ENCODE measurements at places on chromosomes 12 and 14.

GRCh38 chr14:68404652-68405183 lies 388.1 kb downstream of the ZFP36L1 start:
- DNase-seq, result peak; percentile 35
- no peaks in the 10 kb centered on the region for H3K27me3 ChIP-seq
- H3K36me3 ChIP-seq, result no peaks in the 10 kb centered on the region
- no peak overlapping the region for H3K4me3 ChIP-seq
- peak overlapping the region; percentile 4 for H3K27ac ChIP-seq

- peaks cover 9% of the 10 kb centered on the region for H3K27me3 ChIP-seq
- DNase-seq, result no peak
- no peaks in the 10 kb centered on the region for H3K4me1 ChIP-seq
- H3K27ac ChIP-seq, result no peak overlapping the region
Measured at GRCh38 chr14:50935126-50936015, 8.9 kb downstream of the PYGL start.

DNA sequence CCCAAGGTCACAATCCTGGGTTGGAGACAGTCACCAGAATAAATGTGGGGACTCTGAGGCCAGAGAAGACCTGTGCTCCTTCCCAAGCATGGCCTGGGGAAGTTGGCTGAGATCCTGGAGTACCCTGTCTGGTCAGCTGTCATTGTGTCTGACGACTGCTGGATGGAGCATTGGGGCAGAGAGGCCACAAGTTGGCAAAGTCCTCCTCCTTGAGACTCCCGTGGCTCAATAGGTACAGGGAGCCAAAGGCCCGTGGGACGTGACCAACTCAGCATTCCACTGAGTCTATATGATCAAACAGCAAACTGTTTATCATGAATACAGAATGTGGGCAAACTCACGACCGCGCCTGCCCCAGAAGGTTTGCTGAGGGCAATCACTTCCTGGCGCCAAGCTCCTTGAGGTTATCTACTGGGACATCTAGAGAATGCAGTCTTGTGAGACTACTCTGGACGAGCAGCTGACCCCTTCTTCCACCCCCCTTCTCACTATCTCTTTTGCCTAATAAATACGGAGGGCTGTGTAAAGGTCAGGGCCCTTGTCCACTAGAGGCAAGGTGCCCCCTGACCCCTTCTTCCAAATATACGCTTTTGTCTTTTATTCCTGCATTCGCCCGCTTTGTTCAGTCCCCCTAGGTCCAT lies 14.3 kb upstream of the SLC10A1 start:
- peaks cover 3% of the 10 kb centered on the region for H3K27me3 ChIP-seq
- H3K4me1 ChIP-seq, result no peaks in the 10 kb centered on the region
- no peaks in the 10 kb centered on the region for H3K36me3 ChIP-seq
- no peak overlapping the region for H3K27ac ChIP-seq
- no peak overlapping the region for H3K4me3 ChIP-seq

GRCh38 chr12:14066021-14066420 lies 84.6 kb upstream of the GRIN2B start:
- no peaks in the 10 kb centered on the region for H3K36me3 ChIP-seq
- H3K4me1 ChIP-seq, result no peaks in the 10 kb centered on the region
- no peak overlapping the region for H3K4me3 ChIP-seq
- no peak overlapping the region for H3K27ac ChIP-seq
- no peak for DNase-seq
